Esophagus squamous epithelium (tissue), 5 donors: ENCODE measurements at places on chromosomes 2 and 18. TPM values are rescaled to one million over a fixed set of nuclear protein-coding genes. Genes with fewer than 3 reads are reported as not detected.

GRCh38 chr2:191786694-191787093, 60.2 kb downstream of the CAVIN2 start:
- H3K4me1 ChIP-seq = no peaks in the 10 kb centered on the region
- H3K36me3 ChIP-seq = no peaks in the 10 kb centered on the region
- H3K4me3 ChIP-seq = no peak overlapping the region
- H3K27me3 ChIP-seq = no peaks in the 10 kb centered on the region
- DNase-seq = no peak
- H3K27ac ChIP-seq = no peak overlapping the region

DNA sequence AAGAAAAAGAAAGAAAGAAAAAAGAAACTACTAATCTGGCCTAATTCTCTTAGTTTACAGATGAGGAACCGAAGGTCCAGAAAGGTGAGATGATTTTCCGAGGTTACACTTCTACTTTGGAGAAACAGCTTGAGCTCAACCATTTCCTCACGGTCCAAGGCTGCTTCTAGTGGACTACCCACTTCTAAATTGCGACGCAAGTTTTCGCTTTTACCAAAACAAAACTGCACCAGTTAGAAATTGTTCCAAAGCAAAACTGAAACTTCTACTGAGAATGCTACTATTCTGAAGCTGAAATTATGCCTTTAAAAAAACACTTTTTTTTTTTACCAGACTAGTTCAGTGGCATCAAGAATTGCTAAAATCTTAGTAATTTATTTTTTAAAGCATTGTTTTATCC, 101.6 kb downstream of the INO80D start:
- H3K4me3 ChIP-seq = no peak overlapping the region
- no peak overlapping the region for H3K27ac ChIP-seq
- H3K27me3 ChIP-seq = no peaks in the 10 kb centered on the region

DNA sequence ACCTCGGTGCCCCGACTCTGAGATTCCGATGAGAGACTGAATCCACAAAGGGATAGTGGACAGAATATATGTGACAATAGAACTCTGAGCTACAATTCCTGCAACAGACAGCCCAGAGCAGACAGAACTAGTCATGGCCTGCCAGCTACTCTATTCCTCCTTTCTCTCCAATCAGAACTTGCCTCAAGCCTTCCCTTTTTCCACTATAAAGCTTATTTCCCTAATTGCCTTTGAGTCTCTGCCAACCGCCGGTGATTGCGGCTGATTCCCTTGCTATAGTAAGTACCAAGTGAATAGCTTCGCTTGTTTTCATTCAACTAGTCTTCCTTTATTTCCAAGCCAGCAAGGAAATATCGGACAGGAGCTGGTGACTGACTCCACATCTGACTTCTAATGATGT, 96.8 kb downstream of the DSC3 start:
- no peak overlapping the region for H3K27ac ChIP-seq
- no peak for DNase-seq
- H3K36me3 ChIP-seq = no peaks in the 10 kb centered on the region
- H3K4me1 ChIP-seq = no peaks in the 10 kb centered on the region
- no peaks in the 10 kb centered on the region for H3K27me3 ChIP-seq
- H3K4me3 ChIP-seq = no peak overlapping the region

- no peaks in the 10 kb centered on the region for H3K27me3 ChIP-seq
- no peaks in the 10 kb centered on the region for H3K4me1 ChIP-seq
- H3K4me3 ChIP-seq = no peak overlapping the region
- H3K36me3 ChIP-seq = peaks cover 53% of the 10 kb centered on the region
- no peak overlapping the region for H3K27ac ChIP-seq
- no peak for DNase-seq
Observed at GRCh38 chr2:27314709-27315108, 6.5 kb upstream of the UCN start.

GRCh38 chr18:41504316-41504715, 450.7 kb upstream of the PIK3C3 start:
- no peaks in the 10 kb centered on the region for H3K27me3 ChIP-seq
- DNase-seq = no peak
- no peak overlapping the region for H3K4me3 ChIP-seq
- no peak overlapping the region for H3K27ac ChIP-seq
- no peaks in the 10 kb centered on the region for H3K36me3 ChIP-seq

DNA sequence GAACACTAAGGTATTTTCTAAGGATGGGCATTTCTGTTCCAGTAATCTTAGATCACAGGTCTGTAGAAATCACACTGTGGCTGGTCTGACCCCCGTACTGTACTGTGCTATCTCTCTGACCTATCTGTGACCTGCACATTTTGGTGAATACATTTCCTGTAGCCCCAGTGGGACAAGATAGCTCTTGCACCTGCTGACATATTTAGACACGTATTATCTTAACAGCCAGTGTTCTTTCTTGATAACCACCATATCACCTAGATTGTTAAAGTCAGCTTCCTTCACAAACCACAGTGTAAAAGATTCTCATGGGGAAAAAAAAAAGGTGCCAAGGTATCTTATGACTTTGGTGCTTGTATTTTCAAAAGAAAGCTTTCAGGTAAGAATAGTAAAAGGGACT, 39.8 kb upstream of the TMEM247 start:
- H3K4me3 ChIP-seq = no peak overlapping the region
- DNase-seq = no peak
- H3K4me1 ChIP-seq = peaks cover 14% of the 10 kb centered on the region
- H3K36me3 ChIP-seq = no peaks in the 10 kb centered on the region
- H3K27me3 ChIP-seq = no peaks in the 10 kb centered on the region

GRCh38 chr18:67463829-67464228, 52.7 kb downstream of the DSEL start:
- DNase-seq = no peak
- no peaks in the 10 kb centered on the region for H3K4me1 ChIP-seq
- H3K27me3 ChIP-seq = no peaks in the 10 kb centered on the region
- no peaks in the 10 kb centered on the region for H3K36me3 ChIP-seq

DNA sequence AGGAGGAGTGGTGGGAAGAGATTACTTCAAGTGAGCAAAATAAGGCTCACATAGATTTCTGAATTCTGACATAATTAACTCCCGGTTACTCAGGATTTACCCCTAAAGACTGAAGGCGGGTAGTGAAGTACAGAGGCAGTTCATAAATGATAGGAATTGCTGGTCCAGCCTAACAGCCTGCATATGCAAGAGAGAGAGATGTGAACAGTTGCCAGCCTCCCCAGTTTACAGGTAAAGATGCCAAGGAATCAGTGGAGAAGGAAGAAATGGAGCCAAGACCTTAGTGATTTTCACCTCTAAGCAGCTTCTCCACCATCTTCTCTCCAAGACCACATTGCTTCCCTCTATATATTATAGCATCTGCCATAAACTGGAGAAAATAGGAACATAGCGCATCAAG, 91.8 kb upstream of the THUMPD2 start:
- no peak overlapping the region for H3K27ac ChIP-seq
- H3K36me3 ChIP-seq = no peaks in the 10 kb centered on the region
- peaks cover 20% of the 10 kb centered on the region for H3K4me1 ChIP-seq

DNA sequence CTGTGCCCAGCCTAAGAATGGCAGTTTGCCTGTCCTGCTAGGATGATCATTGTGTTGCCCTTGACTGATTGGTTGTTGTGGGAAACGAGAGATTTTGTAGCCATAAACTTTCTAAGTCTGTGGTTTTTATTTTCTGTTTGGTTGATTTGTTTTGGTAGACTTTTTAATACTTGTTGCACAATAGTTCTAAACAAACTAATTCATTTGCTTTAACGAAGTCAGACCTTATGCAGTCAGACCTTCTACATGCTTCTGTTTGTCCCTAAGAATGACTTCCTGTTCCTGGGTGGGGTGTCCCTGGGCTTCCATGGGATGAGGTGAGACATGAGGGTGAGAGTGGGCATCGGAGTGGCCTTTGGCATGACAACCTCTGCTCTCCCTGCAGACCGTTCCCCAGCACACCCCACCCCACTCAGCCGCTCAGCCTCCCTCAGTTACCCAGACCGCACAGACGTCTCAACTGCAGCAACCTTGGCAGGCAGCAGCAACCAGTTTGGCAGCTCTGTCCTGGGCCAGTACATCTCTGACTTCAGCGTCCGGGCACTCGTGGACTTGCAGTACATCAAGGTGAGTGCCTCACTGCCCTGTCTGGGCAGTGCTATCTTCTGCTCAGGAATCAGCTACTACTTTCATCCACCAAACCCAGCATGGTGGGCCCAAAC, 7.8 kb upstream of the CNNM3 start:
- no peak overlapping the region for H3K4me3 ChIP-seq
- H3K27ac ChIP-seq = no peak overlapping the region
- DNase-seq = no peak
- no peaks in the 10 kb centered on the region for H3K36me3 ChIP-seq
- no peaks in the 10 kb centered on the region for H3K27me3 ChIP-seq

DNA sequence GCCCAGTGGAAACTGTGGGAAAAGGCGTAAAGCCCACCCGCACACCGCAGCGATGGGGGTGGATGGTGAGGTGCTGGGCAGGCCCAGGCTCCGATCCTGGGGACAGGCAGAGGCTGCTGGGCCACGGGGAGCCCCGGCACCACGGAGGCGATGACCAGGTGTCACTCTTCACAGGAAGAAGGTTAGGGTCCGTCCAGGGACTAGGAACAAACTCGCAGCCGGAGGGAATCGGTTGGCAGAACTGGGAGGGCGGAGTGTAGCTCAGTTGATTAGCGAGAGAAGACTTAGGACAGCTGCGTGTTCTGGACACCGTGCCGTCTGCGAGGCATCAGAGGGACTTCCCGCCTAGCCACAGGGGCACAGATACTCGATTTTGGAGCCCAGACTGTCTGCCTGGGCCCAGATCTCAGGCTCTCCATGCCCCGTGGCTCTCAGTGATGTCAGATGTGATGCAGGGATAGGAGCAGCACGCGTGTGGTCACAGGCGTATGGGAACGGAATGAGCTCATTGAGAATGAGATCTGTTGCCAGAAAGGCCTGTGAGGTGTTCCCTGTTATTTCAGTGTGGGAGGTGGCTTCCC, 16.1 kb upstream of the ALLC start:
- H3K36me3 ChIP-seq = no peaks in the 10 kb centered on the region
- no peaks in the 10 kb centered on the region for H3K27me3 ChIP-seq
- no peaks in the 10 kb centered on the region for H3K4me1 ChIP-seq
- DNase-seq = no peak
- H3K4me3 ChIP-seq = no peak overlapping the region

GRCh38 chr2:70357684-70358071, 55.8 kb upstream of the FAM136A start:
- no peak for DNase-seq
- H3K27me3 ChIP-seq = no peaks in the 10 kb centered on the region
- no peak overlapping the region for H3K4me3 ChIP-seq

DNA sequence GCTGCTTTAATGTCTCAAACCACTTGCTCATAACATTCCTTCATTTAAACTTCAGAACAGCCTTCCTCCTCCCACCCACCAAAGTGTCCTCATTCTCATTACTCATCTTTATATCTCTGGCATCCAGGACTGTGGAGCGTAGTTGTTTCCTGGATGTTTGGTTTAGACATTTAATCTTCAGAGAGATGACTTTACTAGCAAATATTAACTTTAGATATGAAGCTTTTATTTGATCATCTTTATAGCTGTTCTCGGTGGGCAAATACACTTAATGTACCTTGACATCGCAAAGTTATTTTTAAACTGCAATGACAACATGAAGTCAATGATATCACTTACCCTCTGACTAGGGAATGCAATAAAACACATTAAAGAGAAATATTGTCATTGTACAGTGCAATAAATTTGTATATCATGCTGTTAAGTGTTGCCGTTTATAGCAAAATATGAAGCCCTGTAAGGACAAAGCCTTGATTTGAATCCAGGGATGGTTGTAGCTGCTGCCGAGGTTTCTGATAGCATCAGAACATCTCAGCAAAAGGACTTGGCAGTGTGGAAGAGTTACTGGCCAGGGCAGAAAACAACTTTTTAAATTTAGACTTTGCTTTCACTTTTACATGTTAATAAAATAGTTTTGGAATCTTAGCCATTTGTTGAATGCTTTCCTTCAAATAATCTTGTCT, 4.6 kb upstream of the LAMA3 start:
- H3K27ac ChIP-seq = no peak overlapping the region
- H3K36me3 ChIP-seq = no peaks in the 10 kb centered on the region
- no peak for DNase-seq
- H3K4me1 ChIP-seq = peaks cover 32% of the 10 kb centered on the region
- H3K27me3 ChIP-seq = no peaks in the 10 kb centered on the region
- no peak overlapping the region for H3K4me3 ChIP-seq

GRCh38 chr2:237320801-237321560, 93.0 kb downstream of the COL6A3 start:
- no peak overlapping the region for H3K4me3 ChIP-seq
- H3K27ac ChIP-seq = peak overlapping the region; percentile 39
- no peaks in the 10 kb centered on the region for H3K27me3 ChIP-seq

- peak overlapping the region; percentile 10 for H3K27ac ChIP-seq
- no peak for DNase-seq
- no peaks in the 10 kb centered on the region for H3K27me3 ChIP-seq
Observed at GRCh38 chr2:19733951-19734425, 167.8 kb downstream of the TTC32 start.

DNA sequence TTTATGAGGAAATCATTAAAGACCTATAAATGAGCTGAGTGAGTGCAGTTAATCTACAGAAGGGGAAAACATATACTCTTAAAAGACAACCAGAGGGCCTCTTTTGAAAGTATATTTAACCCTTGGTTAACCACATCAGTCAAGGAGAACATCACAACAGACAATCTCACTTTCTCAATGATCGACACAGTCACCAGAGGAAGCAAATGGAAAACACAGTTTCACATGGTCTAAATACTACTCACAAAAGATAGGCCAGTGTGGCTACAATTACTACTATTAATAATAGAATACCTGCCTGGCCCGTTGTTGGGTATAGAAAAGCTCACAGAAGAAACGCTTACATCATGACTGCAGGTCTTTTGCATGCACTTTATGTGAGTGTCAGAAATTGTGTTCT, 426.2 kb downstream of the NCKAP5 start:
- H3K36me3 ChIP-seq = no peaks in the 10 kb centered on the region
- no peaks in the 10 kb centered on the region for H3K27me3 ChIP-seq
- no peak overlapping the region for H3K27ac ChIP-seq
- H3K4me1 ChIP-seq = peaks cover 15% of the 10 kb centered on the region
- no peak for DNase-seq
- H3K4me3 ChIP-seq = no peak overlapping the region

Gene BCL2
- total RNA-seq = 4.8 TPM

Gene CIB4
- total RNA-seq = not detected

Gene ATL2
- total RNA-seq = 114 TPM

Gene MAL
- 1,903 TPM for total RNA-seq

Gene TMEM37
- total RNA-seq = 4.6 TPM

Gene COBLL1
- 35.4 TPM for total RNA-seq

Gene COPS8
- total RNA-seq = 49.0 TPM

Gene NCK2
- 90.5 TPM for total RNA-seq

Gene ME2
- 24.8 TPM for total RNA-seq

Gene SEMA4C
- total RNA-seq = 16.6 TPM
